ENCODE measurements at places on chromosomes 4 and X.
A peak's percentile ranks its signal among the peaks of the same experiment; 100 is the strongest.

DNA sequence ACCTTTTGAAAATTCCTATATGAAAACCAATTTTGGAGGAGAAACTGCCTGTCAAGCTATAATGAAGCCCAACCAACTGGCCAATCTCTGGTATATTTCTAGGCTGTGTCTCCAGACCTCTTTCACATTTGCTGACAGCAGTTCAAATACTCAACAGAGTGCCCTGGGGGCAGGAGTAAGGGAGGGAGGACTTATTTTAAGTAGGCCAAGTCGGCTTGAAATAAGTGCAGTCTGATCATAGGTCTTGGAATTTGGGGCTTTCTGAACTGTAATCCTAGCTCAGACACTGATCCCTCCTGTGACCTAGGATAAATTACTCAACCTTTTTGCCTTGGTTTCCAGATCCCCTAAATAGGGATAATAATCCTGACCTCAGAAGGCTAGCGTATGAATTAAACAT lies 59.4 kb upstream of the SLC7A11 start:
- DNase-seq = no peak

DNA sequence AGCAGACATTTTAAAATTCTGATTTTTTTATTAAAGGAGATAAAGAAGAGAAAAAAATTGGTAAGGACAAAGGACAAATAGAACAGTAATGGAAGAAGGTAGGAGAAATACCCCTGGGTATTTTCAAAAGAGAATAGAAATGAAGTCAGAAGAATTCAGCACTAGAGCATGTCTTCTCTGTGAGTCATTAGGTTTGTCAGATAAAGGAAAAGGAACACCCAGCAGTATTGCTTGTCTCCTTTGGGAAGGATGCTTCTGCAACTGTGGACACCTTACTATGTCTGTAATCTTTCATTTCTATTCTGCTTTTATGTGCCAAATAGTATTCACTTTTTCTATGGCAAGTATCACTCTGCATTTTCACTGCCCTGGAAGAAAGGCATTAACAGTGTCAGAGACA lies 24.0 kb upstream of the PCDH7 start:
- DNase-seq = no peak

GRCh38 chrX:116628464-116628863 lies 165.7 kb upstream of the CT83 start:
- no peak for DNase-seq

GRCh38 chrX:3159995-3160720 lies 118.9 kb downstream of the ARSF start:
- no peak for DNase-seq

- no peak for DNase-seq
Measured at GRCh38 chrX:43741843-43742573, 85.9 kb downstream of the MAOA start.

GRCh38 chr4:169071747-169072146 lies 61.7 kb upstream of the CBR4 start:
- no peak for DNase-seq

GRCh38 chr4:65069177-65069576 lies 601.1 kb downstream of the EPHA5 start:
- no peak for DNase-seq

DNA sequence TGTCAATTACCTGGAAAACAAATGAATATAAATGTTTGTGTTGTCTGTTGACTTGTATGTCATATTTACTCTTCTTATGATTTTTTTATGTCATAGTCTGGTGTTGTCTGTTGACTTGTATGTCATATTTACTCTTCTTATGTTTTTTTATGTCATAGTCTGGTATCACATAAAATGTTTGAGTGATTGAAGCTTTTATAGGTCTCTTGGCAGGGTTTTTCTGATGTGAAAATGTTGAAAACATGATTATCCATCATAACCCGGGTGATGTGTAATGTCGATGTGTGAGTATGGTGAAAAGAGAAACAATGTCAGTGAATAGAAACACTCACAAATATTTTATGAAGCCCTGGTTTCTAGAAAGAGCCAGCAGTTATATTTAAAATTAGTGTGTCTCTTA lies 335.7 kb downstream of the BMPR1B start:
- DNase-seq = no peak

DNA sequence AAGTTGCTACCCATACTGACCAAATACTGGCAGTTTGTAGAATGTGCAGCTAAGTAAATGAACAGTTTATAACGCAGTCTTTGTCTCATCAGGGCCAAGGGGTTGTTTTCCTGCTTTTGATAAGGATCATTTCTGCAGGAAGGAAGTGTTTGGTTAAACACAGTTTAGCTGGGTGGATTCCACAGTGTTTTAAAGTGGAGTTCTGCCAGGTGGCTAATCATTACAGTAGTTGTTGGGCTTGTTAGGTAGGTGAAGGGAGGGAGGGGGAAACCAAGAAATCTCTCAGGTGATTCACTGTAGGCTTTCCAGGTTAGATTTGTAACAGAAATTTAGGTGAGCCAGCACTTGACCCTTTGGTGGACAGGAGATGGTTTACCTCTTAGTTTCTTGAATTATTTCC lies 58.1 kb downstream of the FNIP2 start:
- no peak for DNase-seq

GRCh38 chr4:110654254-110654635 lies 31.4 kb upstream of the PITX2 start:
- no peak for DNase-seq

GRCh38 chr4:183714626-183715025 lies 55.5 kb downstream of the TRAPPC11 start:
- DNase-seq = no peak

DNA sequence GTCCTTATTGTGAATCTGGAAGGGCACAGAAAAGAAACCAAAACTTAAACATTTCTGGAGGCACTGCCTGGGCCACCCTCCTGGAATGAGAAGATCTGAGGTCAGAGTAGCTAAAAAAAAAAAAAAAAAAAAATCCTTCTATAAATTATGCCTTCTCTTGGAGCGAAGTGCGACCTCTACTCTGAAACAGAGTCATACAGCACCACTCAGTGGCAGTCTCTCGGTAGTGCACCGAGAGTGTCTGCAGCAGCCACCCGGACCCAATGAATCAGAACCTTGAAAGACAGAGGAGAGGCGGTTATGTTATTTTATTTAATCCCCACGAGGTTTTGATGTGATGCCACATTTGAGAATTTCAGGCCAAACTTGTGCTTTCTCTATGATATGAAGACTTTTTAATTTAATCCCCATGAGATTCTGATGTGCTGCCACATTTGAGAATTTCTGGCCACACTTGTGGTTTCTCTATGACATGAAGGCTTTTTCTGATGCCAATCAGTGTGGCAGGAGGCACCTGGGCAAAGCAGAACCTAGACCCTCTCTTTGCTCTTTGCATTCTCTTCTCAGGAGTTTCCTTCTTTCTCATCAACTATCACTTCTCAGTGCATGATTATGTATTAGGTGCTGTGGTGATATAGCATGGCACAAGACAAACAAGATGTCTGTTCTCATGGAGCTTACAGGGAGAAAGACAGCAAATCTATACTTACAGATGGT lies 5.6 kb upstream of the CT47C1 start:
- DNase-seq = peak; percentile 20

DNA sequence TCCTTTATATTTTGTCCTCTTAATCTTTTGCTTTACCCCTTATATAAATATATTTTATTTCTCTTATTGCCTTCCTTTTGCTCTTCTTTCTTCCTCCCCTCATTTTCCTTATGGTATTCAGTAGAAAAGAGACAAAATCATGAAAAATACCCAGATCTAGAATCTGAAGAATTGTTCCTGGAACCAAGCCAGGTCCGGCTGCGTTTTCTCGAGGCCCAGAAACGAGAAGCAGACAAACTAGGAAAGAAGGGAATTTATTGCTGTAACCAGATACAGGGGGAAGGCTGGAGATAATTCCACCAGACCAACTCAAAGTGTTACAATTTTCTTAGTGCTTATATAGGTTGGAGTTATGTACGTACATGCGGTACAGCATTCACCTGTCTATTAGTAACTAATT lies 328.7 kb downstream of the GABRG1 start:
- no peak for DNase-seq

DNA sequence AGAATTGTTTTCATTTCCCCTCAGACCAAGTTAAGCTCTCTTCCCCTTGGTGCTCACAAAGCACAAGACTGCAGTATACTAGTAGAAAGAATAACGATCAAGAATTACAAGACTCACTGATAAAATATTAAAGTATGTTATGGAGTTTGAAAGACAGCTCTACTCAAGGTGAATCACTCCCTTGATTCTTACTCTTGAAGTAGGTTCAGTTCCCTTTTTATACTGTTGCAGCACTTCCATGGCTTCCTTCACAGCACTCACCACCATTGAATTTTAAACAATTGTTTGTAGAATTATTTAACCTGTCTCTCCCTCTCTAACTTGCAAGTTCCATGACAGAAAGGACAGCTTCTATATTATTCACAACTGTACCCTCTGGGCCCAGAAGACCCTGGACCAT lies 42.2 kb downstream of the CASK start:
- no peak for DNase-seq

- no peak for DNase-seq
Measured at GRCh38 chr4:111707491-111707890, 437.8 kb upstream of the FAM241A start.

- no peak for DNase-seq
Measured at GRCh38 chr4:73099143-73099542, 29.6 kb upstream of the COX18 start.

DNA sequence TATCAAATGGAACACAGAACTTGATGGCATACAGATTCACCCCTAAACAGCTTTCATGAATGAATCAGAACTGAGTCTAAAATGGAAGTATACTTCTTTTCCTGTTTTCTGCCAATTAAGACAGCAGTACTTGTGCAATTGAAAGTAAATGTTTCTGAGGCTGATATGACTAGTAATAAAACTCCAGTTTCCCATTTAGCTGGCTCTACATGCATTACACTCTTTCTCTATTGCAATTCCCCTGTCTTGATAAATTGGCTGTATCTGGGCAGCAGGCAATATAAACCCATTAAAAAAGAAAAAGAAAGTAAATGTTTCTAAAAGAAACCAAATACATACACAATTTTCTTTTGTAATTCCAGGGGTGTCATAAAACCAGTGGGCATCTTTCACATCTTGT lies 4.6 kb downstream of the NOA1 start:
- DNase-seq = no peak

- no peak for DNase-seq
Measured at GRCh38 chr4:146029147-146029546, 90.5 kb upstream of the ZNF827 start.

GRCh38 chrX:101552714-101553113 lies 2.4 kb downstream of the ARMCX1 start:
- no peak for DNase-seq

DNA sequence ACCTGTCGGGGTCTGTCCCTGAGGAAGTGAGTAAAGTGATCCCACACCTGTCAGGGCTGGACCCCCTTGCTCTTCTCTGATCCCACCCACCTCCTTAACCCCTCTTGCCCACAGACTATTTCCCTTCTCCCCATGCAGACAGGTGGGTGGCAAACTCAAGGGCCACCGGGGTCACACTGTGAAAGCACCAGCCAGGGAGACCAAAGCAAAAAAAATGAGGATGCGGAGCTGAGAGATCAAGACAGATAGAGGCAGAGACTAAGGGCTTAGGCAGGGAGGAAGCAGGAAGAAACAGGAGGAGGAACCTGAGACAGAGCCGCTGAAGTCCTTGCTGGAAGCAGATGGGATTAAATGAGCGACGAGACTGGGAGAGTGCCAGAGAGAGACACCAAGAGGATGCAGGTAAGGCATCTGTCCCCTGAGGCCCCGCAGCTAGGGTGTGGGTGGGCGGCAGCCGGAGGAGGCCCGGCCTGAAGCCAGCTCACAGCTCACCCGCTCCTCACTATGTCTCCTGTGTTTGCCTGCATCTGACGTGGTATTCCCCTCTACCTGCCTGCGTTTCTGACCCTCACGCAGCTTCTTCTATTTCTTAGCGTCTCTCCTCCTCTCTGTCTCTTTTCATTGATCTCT lies 7.2 kb downstream of the TIMM17B start:
- DNase-seq = no peak

GRCh38 chr4:184389978-184390900 lies 84.1 kb downstream of the IRF2 start:
- no peak for DNase-seq

DNA sequence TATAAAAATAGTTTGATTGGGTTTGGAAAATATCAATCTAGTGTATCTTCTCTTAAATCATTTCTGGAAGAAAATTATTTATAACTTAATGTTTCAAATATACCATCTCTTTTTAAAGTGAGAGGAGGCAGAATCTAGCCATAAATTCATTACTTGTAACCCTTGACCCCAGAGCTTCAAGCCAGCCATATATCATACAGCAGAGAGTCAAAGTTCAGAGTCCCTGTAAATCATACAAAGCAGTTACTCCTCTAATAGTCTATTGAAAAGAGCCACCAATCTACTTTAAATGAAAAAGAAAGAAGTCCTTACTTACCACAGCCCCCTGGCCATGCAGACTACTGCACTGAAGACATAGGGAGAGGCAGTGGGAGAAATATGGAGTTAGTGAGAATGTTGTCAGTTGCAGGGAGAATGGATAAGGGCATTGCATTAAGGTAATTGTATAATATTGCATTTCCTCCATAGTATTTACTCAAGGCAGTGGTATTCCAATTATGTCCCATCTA lies 229.5 kb downstream of the NKX6-1 start:
- DNase-seq = no peak

GRCh38 chr4:172377486-172378140 lies 564.4 kb downstream of the GALNTL6 start:
- DNase-seq = no peak

GRCh38 chrX:24782011-24782410 lies 88.3 kb downstream of the POLA1 start:
- DNase-seq = no peak

DNA sequence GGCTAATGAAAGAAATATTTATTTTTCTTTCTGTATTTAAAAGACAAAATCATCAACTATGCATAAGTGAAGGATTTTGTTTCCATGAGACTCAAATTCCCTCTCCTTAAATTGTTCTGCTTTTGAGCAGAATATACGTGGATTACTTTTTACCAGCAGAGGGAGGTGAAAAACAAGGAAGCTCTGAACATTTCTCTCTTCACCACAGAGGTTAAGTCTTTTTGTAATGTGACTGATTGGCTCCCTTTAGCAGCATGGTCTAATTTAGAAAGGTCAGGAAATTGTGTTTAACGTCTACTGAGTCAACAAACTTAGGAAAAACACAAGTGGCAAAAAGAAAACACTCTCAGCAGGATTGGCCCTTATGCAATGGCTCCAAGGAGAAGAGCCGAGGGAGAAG lies 55.1 kb upstream of the F9 start:
- DNase-seq = no peak

- no peak for DNase-seq
Measured at GRCh38 chr4:159232465-159233106, 129.7 kb downstream of the RAPGEF2 start.

GRCh38 chr4:140255467-140255866 lies 101.5 kb upstream of the MAML3 start:
- no peak for DNase-seq

DNA sequence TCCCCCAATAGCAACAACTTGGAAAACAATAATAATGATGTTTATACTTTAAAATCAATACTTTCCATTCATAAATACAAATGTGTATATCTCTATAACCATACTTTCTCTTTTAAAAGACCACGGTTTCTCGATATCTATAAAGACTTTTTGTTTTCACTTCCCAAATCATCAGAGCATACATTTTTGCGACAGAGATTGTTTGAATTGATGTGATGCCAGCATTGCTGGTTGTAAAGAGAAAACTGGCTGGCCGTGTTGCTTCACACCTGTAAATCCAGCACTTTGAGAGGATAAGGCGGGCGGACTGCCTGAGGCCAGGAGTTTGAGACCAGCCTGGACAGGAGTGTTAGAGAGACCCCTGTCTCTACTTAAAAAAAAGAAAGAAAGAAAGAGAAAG lies 77.6 kb upstream of the ZNF518B start:
- no peak for DNase-seq

All from CD4-positive, alpha-beta T cell (primary cell).